ENCODE measurements at places on chromosomes 5 and 9. TPM values are rescaled to one million over a fixed set of nuclear protein-coding genes. Genes with fewer than 3 reads are reported as not detected.

ARHGEF37 gene
- total RNA-seq, result 6.8 TPM

AGXT2 gene
- total RNA-seq, result not detected

LHX2 gene
- total RNA-seq, result not detected

OR1Q1 gene
- not detected for total RNA-seq

DNA sequence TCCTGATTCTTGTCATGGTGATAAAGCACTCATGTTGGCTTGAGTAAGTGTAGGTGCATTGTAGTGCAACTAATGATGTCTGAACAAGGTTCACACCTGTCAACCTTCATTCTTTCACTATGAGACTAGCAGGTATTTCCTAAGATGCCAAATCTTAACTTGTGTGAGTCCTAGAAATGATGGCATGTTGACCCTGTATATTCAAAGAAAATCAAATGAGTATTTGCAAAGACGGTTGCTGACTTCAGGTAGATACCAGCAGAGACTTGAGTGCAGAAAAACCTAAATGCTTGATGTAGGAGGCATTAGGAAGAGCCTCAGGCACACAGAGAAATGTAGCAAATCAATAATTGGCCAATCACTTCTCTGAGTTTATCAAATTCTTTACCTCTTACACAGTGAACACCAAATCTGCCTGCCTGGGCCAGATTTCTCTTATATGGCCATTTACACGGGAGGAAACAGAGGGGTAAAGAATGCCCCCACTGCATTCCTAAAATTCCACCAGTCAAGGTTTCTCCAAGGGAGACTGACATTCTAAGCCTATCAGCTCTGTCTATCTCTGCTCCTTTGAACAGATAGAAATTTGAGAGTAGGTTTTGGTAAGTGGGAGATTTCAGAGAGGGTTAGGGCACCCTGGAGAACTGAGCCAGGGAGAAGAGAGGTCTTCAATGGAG, 488.6 kb upstream of the WWC1 start:
- DNase-seq, result no peak

- no peak for DNase-seq
Observed at GRCh38 chr9:80836013-80836412, 853.3 kb downstream of the TLE1 start.

GRCh38 chr5:56698463-56699381, 116.6 kb upstream of the MAP3K1 start:
- no peak for DNase-seq

- no peak for DNase-seq
Observed at GRCh38 chr5:9091896-9092662, 453.8 kb downstream of the SEMA5A start.

- no peak for DNase-seq
Observed at GRCh38 chr5:180639741-180640610, 9.4 kb downstream of the FLT4 start.

DNA sequence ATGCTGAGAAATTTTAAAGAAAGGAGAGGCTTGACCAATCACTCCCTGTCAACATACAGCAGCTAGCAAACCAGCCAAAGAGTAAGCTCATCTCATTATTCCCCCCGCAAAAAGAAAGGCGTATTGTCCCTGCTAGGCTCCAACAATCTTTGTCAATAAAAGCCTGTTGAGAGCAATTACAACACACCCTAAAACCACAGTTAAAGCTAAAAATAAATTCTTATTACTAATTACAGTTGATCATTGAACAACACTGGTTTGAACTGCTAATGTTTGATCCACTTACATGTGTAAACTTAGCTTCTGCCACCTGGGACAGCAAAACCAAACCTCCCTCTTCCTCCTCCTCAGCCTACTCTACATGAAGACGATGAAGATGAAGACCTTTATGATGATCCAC, 151.2 kb downstream of the TSSK1B start:
- no peak for DNase-seq
